Left forelimb (tissue), 1 donor: ENCODE measurements at places on chromosomes 7 and 10.

DNA sequence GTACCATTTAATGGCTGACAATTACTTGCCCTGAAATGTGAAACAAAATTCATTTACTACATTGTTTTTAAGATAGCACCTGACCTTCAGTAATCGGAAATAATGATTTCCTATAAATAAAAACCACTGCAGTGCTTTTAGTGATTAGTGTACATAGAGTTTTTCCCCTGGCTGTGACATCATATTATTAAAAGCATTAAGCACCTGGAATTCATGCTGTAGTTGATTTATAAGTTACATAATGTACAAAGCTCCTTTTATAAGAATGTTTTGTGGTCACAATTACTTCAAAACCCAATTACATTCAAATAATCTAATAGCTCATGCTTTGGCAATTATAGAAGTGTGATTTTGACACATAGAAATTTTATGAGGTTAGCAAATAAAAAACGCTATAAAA lies 44.3 kb upstream of the EIF4H start:
- no peak for DNase-seq

DNA sequence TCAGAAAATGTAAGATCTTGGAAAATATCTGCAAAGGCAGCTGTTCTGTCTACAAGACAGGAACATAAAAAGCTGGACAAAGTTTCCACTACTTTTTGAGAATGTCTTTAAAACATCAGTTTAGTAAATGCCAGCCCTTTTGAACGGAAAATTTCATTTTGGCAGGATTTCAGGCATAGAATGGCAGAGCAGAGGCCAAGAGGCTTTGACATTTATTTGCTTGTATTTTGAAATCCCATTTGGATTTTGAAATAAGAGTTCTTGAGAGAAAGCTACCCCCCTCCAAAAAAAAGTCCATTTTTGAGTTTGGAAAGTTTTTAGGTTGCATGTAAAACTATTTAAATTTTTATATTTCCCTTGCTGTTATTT lies 3.1 kb upstream of the ETV1 start:
- DNase-seq = no peak

DNA sequence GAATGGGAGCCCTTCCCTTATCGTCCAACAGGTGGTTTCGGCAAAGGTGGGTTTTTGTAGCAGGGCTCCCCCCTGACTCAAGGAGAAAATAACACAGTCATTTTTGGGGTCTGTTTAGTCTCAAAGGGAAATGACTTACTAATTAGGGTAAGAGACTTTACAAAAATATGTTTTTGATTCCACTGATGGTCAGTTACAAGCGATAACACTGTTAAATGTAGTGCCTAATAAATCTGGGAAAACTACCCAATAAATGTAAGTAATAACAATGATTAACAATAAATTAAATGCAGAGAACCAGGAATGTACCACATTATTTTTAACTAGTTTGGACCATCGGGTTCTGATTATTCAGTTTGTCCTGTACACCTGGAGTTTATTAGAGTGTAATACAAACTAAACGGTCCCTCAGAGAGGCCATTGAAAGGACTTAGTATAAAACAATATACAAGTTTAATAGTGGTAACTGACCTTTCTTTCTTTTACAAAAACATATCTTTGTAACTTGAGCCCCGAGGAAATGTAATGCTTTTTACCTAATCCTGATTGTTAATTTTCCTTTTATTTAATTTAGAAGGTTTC lies 216.2 kb upstream of the HABP2 start:
- DNase-seq = no peak

- DNase-seq = no peak
Observed at GRCh38 chr7:41942468-41943093, 239.7 kb upstream of the INHBA start.

GRCh38 chr7:17651341-17651740 lies 289.0 kb downstream of the SNX13 start:
- no peak for DNase-seq
